ENCODE measurements at places on chromosomes 11 and 22.

- no peak for DNase-seq
Measured at GRCh38 chr11:70578831-70579230, 180.5 kb downstream of the CTTN start.

- no peak for DNase-seq
Measured at GRCh38 chr11:66894141-66894540, 37.3 kb downstream of the LRFN4 start.

DNA sequence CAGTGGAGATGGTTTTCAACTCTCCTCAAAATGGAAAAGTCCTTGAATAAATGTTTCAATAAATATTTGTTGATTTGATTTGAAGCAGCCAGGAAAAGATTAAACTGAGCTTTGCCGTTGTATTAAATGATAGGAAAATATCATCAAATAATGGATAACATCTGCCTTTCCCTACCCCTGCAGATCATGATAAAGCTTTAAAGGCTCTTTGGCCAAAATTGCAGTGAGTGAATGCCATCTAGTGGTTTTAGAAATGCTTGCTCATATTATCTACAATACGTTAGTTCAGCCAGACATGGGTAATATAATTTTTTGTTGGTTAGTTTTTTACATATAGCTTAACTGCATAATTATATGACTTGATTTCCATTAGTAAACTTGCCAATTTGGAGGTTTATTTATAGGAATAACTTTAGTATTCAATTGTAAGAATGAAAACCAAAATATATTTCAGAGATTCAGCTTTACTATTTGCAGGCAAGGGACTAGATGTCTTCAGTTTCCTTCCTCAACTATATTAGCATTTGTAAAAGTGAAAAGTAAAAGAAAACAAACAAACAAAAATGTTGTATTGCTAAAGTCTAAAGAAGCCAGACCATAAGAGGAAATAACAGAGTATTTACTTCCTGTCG lies 159.2 kb downstream of the MSANTD4 start:
- DNase-seq: no peak

DNA sequence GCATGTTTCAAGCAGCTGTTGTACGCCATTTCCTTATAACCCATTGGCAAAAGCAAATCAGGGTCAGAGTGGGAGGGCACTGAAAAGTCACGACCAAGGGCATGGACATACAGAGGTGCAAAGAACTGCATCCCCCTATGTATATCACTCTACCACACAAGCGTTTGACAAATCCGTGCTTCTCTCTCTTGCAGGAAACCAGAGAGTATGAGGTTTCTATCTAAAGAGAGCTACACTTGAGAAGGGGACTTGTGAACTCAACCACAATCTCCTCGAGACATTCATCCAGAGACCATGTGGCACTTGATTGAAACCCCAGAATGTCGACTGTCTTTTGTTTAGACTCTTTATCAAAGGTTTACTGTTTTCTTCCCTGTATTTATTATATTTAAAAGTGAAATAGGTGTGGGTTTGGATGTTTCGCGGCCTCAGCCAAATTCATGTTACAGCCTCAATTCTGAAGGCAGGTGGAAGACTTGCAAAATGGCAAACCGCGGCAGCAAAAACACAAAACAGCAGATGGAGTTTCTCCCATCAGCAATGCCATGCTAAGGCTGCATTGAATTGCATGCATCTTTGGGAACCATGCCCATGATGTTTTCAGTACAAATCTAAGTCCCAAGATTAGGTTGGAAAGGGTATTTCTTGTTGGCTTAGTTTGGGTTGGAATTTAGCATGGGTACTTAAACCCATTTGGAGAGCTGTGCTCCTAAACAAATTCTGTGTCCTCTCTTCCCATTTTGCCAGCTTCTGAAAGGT lies 48.8 kb upstream of the ASPHD2 start:
- no peak for DNase-seq

DNA sequence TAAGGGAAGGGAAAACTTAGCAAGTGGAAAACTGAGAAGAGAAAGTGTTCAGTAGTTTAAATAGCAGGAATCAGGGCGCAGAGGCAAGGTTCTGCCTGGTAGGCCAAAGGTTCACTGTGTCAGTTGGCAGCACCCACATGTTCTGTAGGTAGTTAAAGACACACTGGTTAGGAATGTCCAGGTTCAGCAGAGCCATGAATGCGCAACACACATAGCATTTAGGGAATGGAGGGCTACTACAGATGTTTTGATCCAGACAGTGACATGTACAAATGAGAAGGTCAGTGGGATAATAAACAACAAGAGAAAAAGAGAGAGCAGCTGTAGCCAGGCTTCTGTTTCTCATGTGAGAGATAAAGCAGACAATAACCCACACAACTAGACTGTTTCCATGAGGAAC lies 56.2 kb upstream of the ARHGAP42 start:
- no peak for DNase-seq

GRCh38 chr11:1749395-1750351 lies 722 bp downstream of the IFITM10 start:
- peak; percentile 90 for DNase-seq
